Central memory CD4-positive, alpha-beta T cell (primary cell): ENCODE measurements at places on chromosomes 16 and 17.

GRCh38 chr16:82960918-82961317, 334.1 kb downstream of the CDH13 start:
- DNase-seq, result no peak

DNA sequence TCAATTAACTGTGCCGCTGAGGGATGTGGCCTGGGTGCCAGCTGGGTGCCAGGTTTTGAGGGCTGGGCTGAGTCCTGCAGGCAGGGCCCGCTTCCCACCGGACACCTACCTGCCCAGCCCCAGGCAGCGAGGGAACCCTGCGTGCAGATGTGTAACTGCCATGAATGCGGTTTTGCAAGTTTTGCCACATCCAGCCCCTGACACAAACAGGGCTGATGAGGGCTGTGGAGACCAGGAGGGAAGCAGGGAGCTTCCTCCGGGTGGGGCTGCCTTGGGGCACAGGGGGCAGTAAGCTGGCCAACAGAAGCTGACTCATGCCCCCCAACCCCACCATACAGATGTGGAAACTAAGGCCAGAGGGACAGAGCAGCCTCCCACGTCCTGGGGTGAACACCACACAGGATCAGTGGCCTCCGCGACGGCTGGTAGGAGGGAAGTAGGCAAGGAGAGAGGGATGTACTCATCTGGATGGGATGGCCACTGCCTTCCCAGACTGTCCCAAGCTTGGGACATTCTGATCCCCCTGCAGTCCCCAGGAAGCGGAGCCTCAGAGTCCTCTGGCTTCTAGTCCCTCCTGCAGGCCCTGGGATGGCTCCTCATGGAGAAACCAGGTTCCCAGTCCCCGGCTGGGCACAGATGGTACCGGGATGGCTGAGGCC, 1.6 kb downstream of the UBALD1 start:
- DNase-seq, result no peak

DNA sequence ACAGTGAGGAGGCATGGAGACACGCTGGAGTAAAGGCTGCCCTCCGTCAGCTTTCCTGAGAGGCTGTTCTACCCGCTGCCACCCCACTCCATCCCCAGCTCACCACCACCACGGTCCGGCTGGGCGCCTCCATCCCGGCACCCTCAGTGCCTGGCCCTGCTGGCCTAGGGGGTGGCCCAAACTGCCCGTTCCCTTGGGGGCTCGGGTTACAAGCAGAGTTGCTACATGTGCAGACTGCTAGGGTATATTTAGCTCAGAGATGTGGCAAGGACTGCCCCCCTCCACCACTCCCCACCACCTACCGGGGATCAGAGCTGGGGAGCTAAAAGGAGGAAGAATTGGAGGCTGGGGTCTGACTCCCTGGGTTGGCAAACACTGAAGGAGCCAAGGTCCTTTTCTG, 4.1 kb downstream of the CACNB1 start:
- DNase-seq, result no peak

DNA sequence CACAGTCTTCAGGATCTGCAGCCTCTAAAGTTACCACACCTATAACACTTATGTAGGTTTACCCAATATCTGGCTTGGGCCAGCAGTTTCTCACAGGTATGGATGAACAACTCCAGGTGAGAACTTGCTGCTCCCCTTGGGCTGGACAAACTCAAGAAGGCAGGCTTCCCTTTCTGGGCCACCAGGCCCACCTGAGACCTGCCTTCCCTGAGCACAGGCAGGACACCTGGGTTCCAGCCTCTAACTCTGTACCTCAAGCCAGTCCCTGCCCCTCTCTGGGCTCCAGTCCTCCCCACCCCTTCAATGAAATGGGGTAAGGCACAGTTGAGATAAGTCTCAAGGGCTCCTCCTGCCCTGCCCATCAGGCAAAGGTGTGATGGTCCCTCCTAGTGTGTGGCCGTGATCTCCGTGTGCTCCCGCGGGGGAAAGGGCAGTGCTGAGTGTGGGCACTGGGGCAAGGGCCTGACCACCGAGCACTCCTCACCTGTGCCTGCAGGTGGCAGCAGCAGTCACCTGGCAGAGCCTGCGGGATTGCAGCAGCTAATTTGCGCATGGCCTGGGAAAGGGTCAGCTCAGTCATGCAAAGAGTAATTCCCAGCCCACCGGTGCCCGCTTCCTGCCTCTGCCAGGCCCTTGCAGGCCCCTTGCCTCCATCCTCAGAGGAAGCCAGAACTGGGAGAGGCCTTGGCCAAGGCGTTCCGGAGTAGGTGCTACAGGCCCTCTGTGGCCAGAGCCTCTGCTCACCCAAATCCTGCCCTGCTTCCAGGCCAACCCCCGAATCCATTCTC, 28.2 kb upstream of the ADGRG1 start:
- no peak for DNase-seq

GRCh38 chr17:7912927-7913524, 3.1 kb downstream of the RNF227 start:
- DNase-seq, result peak; percentile 68

GRCh38 chr16:67053767-67054334, 24.9 kb downstream of the CBFB start:
- DNase-seq, result peak; percentile 21

DNA sequence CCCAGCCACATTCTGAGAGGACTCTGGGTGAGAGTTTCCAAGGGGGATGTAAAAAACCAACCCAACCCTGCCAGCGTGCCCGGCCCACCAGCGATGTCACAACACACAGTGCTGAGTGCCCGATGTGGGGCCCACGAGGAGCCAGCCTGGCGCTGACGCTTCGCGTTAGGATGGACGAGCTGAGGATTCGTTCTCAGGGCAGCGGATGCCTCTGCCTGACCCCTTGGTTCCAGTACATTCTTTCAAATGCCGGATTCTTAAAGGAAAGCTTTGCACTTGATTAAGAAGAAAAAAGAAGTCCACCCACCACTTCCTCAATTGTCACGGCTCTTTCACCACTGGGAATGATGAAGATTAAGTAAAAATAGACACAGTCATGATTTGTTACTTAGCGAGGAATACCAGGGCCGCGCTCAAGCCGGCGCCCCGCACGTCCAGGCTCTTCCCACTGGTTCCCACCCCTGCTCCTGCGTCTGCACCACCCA, 79.4 kb downstream of the IRF8 start:
- no peak for DNase-seq
